ENCODE measurements at places on chromosomes 7 and 10. TPM values are rescaled to one million over a fixed set of nuclear protein-coding genes. Genes with fewer than 3 reads are reported as not detected.

The NCF1 gene
- total RNA-seq = not detected

The CNPY4 gene
- total RNA-seq = 9.4 TPM

The CCNY gene
- 31.8 TPM for total RNA-seq

The SKIDA1 gene
- 0.27 TPM for total RNA-seq

The DEPP1 gene
- total RNA-seq = 105 TPM

The RNLS gene
- total RNA-seq = 78.2 TPM

The SCIN gene
- 65.7 TPM for total RNA-seq

Measured in transverse colon (tissue), 4 donors.